SJSA1 (cell line): ENCODE measurements at places on chromosomes 1 and 21. TPM values are rescaled to one million over a fixed set of nuclear protein-coding genes. Genes with fewer than 3 reads are reported as not detected.

PTGER3 gene
- total RNA-seq: 13.2 and 14.9 TPM in 2 replicates

VSIG8 gene
- not detected in 2 replicates for total RNA-seq

RORC gene
- total RNA-seq: not detected in 2 replicates

BMP8B gene
- 0.08 TPM in 1 of 2 replicates, not detected in the other for total RNA-seq

HP1BP3 gene
- total RNA-seq: 160 and 201 TPM in 2 replicates

WDR64 gene
- 0.24 TPM in 1 of 2 replicates, not detected in the other for total RNA-seq

AMIGO1 gene
- 0.41 and 0.55 TPM in 2 replicates for total RNA-seq

DMRTA2 gene
- total RNA-seq: 15.0 and 16.3 TPM in 2 replicates

C1QB gene
- not detected in 2 replicates for total RNA-seq

TMEM82 gene
- not detected in 2 replicates for total RNA-seq

CD34 gene
- 0.11 and 0.44 TPM in 2 replicates for total RNA-seq

SNAPIN gene
- total RNA-seq: 48.0 and 59.3 TPM in 2 replicates

IRF6 gene
- total RNA-seq: not detected in 2 replicates
